ENCODE measurements at places on chromosomes 3 and 15.

DNA sequence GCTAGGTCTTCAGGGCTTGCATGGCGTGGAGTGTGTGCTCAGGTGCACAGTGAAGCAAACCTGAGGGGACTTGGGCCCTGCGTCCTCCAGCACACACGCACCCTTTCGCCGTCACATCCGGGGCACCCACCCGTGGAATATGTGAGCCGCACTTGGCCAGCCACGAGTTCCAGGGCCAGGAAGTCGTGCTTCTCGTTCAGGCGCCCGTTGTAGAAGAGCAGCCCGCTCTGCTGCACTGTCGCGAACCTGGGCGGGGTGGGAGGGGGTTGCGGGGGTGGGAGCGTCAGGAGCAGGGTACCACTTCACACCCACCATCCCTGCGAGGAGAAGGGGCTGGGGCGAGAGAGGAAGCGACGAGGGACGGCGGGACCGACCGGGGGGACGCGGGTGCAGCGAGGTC is 7.1 kb downstream of the CELSR3 start:
- no peak for DNase-seq

DNA sequence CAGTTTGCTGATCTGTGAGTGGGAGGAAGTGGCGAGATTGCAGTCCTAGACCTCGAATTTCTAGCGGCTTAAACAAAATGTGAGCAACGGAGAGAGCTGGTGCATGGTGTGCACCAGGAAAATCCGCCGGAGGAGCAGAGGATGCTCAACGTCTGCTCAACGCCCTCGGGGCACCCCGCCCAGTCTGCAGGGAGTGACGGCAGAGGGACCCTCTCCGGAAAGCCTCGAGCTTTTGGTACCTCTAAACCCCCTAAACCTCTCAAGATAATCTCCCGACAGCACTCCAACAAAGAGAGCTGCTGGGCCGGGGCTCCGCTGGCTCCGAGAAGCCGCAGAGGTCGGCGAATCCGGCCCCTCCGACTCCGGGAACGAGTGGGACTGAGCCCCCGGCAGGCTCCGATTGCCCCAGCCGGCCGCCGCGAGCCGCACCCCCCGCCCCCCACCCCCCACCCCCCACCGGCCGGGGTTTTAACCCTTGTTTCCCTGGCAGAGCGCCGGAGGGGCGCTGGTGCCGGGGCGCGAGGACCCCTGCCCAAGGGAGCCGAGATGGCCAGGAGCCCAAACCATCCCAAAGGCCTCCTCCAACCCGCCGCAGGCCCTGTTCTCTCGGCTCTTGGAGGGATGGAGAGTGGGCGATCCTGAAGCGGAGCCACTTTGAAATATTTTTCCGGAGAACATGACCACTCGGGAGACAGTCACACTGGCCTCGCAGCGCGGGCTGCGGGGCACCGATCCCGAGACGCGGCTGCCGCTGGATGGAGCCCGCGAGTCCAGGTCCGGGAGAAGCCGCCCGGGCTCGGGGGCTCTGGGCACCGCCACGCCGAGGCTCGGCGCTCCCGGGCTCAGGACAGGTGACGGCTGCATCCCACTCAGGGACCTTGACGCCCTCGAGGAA is 1.5 kb downstream of the MEGF11 start:
- no peak for DNase-seq

GRCh38 chr3:102089239-102089638 is 239.9 kb downstream of the NFKBIZ start:
- DNase-seq, result no peak

DNA sequence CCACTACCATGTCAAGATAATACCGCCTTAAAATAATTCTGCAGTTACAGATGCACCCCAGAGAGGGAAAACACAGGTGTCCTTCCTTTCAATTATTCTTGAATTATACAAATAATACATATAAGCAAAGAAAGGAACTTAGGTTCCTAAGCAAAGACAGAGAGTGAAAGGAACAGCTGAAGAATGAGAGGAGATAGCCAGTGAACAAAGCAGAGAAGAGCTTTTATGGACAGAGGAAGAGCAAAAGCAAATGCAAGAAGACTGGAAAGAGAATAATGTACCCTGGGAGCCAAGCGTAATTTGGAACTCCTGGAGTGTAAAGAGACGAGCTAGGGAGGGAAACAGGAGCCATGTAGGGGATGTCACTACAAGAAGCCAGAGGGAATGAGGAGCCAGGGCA is 21.7 kb downstream of the GPR176 start:
- no peak for DNase-seq

DNA sequence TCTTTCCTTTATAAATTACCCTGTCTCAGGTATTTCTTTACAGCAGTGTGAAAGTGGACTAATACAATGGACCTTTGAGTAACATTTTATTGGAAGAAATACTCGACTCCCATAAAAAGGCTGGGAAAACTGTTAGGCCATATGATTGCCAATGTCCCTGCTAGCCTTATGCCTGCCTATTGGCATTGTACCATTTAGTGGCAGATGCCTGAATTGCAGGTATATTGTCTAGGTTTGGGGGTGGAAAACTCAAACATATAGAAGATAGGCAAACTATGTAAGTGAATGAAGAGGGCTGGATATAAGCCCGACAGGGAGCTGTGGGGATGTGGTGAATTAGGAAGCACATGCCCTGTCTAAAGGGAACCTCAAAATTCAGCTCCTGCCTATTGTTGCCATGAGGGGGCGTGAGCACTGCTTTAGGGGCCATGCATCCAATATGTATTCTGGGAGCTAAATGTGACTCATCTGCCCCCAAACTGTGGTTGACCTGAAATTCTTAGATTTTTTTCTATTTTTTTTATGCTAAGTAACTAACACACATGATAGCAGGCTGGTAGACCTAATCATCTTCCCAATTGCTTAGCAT is 65.2 kb upstream of the TRA2B start:
- DNase-seq, result no peak

GRCh38 chr3:160384639-160385318 is 14.2 kb downstream of the IFT80 start:
- DNase-seq, result no peak

- no peak for DNase-seq
These were observed 735.1 kb upstream of the LMCD1 start for GRCh38 chr3:7766530-7766929.

DNA sequence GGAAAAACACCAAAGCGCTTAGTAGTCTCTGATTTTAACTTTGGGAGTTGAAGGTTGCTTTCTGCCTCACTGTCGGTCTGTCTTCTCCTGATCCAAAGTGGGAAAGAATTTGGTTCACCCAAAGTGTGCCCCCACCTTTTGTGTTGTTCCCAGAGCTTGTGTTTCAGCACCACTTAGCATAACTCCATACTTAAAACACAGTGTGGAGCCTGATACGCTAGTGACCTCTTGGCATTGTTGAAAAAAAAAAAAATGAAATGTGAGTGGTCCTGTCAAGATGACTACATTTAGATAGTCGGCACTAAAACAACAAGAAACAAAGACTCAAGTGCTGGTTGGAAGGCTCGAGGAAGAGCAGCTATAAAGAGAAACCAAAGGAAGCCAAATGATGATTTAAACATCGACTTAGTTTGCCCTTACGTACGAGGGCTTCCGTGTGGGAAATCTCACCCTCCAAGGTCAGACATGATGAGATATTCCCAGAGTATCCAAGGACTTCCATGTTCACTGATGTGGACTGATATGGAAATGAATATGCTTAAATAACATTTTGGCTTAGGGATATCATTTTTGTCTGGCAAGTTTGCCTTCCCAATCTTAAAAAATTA is 178.8 kb downstream of the MEIS2 start:
- no peak for DNase-seq

DNA sequence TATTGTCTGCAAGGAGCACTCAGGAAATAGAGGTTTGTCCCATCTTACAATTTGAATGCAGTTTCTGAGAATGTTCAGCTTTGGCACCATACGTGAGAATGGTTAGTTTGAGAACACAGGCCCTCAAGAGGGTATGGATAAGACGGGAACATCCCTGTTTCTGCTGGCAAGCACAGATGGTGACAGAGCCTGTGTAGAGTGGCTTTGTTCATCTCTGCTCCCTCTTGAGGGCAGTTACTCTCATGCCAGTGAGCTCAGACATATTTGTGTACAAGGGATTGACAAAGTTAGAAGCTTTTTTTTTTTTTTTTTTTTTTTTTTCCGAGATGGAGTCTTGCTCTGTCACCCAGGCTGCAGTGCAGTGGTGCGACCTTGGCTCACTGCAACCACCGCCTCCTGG is 71.5 kb upstream of the FILIP1L start:
- DNase-seq, result no peak

DNA sequence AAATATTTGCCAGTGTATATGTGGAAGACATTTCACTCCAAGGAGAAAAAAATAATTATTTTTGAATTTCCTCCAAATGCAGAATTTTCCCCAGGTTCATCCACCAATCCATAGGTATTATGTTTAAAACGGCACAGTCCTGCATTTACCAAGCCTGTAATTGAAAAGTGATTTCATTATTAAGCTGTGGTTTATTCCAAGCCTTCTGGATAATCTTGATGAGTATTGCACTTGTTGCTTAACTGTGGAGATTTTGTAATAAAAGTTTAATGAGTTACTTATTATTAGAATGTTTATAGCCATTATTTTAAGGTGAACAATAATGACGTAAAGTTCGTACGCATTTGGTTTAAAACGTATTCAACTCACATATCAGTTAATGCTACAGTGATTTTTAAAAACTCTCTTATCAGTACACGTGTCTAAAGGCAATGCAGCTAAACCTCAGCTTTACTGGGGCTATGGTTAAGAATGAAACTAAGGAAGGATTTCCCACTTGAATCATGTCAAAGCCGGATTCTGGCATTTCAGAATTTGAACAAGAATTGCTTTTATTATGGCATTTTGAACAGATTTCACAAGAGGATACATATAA is 283.9 kb downstream of the MECOM start:
- DNase-seq, result no peak

- no peak for DNase-seq
These were observed 339.2 kb downstream of the FOXP1 start for GRCh38 chr3:71244153-71244825.

DNA sequence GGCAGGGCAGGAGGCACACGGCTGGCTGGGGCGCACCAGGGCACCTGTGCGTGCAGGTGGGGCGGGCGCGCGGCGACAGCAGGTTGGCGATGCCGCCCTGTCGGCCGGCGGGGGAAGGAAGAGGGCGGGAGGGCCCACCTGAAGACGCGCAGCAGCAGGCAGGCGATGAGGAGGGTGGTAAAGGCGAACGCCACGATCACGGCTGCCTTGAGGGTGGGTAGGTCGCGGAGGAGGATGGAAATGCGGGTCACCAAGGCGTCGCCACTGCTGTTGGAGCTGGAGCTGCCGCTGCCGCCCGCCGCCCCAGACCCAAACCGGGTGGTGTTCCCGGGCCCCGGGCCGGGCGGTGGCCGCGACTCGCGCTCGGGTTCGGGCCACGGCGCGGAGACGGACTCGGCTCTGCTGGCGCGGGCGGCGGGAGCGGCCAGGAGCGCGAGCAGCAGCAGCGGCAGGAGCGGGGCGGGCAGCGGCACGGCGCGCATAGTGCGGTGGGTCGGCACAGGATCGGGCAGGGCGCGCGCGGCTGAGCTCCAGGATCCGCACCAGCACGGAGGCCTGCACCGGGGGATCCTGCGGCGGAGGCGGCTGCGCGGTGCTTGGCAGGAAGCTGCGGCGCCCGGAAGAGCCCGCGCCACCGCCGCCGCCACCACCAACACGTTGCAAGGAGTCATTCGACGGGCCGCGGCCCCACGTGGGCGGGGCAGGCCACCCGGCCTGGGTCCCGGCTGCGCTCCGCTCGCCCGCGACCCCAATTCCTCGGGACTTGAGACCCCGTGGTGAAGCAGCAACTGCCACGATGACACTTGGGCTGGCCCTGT is at the start of gene FAM174B:
FAM174B (minus strand) TSS at position 598 of the 818 bp plus-strand sequence.
- DNase-seq, result no peak

- no peak for DNase-seq
These were observed 3.9 kb downstream of the FOXL2 start for GRCh38 chr3:138942861-138943623.

DNA sequence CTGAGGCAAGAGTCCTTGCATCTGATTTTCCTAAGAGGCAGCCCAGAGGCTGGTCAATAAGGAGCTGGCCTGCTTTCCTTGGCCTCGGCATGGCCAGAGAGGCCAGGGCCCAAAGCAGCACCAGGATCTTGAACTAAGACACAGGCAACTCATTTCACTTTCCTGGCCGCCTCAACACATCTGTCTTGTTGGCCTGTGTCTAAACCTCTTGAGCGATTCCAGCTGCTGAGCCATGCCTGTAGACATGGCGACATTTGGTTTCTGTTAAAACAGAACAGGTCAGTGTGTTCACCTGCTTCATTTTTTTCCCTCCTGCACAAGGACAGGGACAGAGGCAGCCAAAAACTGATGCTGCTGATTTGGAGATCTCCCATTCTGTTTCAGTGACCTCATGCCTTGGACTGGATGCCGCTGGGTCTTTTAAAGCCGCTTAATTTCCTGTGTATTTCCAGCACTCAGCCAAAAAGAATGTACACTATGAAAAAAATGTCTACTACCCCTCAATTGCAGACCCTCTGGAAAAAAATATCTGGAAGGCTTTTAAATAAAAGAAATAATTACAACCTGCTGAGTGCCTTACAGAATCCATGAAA is 266.6 kb upstream of the ICE2 start:
- no peak for DNase-seq

GRCh38 chr15:90593499-90594158 is 63.9 kb downstream of the CRTC3 start:
- no peak for DNase-seq

DNA sequence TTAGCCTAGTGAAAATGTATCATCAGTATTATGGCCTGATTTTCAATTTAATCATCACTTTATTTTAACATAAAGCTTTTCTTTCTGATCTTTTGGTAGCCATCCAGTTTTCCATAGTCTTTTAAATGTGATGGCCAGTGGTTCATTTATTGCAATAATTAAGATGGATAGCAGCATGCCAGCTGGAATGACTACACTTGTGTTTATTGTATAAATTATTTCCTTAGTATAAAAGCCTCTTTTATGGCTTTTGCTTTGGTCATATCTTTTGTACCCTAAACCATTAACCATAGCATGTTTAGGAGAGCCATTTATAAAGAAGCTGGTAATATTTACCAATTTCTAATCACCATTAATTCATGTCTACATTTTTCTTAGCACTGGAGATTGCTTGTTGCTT is 31.7 kb downstream of the ALCAM start:
- DNase-seq, result no peak

DNA sequence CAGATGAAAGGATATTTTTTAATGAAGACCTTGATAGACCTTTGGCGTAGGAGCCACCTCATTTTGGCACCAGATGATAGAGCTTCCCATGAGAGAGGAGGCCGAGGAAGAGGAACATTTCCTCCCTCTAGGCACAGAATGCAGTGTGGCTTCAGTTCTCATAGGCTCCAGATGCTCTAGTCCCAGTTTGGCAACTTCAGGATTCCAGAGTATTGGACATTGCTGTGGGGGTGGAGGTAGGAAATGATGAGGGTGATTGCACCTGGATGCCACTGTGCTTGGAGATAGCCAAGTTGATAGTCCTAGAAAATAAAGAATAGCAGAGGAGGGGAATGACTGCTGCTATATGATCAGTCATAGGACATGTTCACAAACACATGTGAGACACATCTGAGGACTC is 58.3 kb upstream of the KY start:
- no peak for DNase-seq

GRCh38 chr3:128573707-128574162 is 76.9 kb downstream of the RPN1 start:
- DNase-seq, result no peak

- DNase-seq, result peak; percentile 23
These were observed 25.3 kb downstream of the RAD18 start for GRCh38 chr3:8938021-8938420.

Measured in RCC 7860 (cell line).